ENCODE measurements at places on chromosomes 16 and 17.

- no peak for DNase-seq
Observed at GRCh38 chr17:21462237-21462636, 86.1 kb downstream of the KCNJ12 start.

GRCh38 chr17:15918661-15919259 lies 26.2 kb upstream of the ADORA2B start:
- no peak for DNase-seq

GRCh38 chr17:80815151-80815681 lies 176.4 kb upstream of the CHMP6 start:
- no peak for DNase-seq

DNA sequence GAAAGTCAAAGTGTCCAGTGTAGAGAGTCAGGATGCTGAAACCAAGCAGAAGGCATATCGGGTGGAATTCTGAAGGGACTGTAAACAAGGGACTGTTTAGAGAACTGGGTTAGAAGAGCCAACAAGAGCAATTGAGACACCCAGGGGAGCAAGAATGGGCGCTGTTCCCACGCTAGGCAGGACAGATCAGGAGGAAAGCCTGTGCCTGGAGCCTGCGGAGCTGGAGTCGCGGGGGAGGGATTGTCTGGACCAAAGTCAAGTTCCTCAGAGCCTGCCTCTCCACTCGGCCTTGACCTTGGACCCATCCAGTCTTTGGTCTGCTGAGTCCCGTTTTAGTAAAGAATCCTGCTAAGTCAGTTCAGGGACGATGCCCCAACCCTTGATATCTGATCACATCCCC lies 14.7 kb upstream of the KLHL36 start:
- no peak for DNase-seq

DNA sequence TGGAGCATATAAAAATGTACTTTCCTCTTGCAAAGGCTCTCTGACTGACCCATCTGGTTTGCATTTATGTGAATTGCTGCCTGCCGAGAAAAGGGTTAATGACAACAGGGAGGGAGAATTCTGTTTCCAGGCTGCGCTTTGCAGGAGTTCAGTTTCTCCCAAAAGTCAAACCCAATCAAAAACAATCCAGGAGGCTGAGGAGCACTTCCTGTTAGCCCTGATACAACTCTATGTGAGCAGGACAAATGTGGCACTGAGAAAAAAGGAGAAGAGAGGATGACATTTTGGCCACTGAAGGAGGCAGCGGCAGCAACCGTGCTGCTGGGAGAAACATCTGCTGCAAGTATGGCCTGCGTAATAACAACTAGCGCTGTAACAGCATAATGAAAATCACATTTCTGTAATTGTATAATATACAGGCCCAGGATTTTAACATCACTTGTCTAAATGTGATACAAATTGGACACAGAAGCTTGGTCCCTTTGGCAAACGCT lies 26.8 kb upstream of the ELAC2 start:
- no peak for DNase-seq

DNA sequence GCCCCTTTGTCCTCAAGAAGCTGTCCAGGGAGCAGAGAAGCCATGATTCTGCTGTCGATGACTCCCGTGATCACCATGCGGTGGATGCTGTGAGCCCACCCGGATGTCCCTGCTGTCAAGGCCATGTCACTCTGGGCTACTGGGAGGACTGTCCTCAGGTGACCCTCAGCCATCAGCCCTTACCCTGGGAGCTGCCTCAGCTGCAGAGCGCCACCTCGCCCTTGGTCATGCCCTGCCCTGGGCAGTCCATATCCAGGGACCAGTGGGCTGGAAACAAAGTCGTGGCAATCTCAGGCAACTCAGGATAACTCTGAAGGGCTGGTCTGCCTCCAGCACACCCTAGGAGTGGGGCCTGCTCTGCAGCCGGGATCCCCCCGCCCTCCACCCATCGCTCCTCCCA lies 63.6 kb downstream of the CACNG5 start:
- DNase-seq, result no peak

GRCh38 chr17:49624896-49625295 lies 49.2 kb downstream of the NXPH3 start:
- DNase-seq, result peak; percentile 51

- no peak for DNase-seq
Observed at GRCh38 chr16:28876973-28877654, 1.2 kb upstream of the ATP2A1 start.
